Subcutaneous adipose tissue (tissue), 4 donors: ENCODE measurements at places on chromosomes 7 and 10. TPM values are rescaled to one million over a fixed set of nuclear protein-coding genes. Genes with fewer than 3 reads are reported as not detected.

The CTAGE8 gene
- 0.49 TPM for total RNA-seq

The MYH16 gene
- total RNA-seq = not detected

The ANKRD61 gene
- total RNA-seq = 1.3 TPM

The SMC3 gene
- total RNA-seq = 31.7 TPM

The MMRN2 gene
- 53.8 TPM for total RNA-seq

The LLCFC1 gene
- total RNA-seq = not detected

The AKR1C4 gene
- total RNA-seq = not detected

The OR2AE1 gene
- not detected for total RNA-seq

The HACD1 gene
- 39.6 TPM for total RNA-seq

The SNX10 gene
- 64.1 TPM for total RNA-seq

The ZNF33B gene
- 8.5 TPM for total RNA-seq

The FOXL3 gene
- total RNA-seq = not detected

The LRRN3 gene
- total RNA-seq = 2.6 TPM

The GSTO2 gene
- total RNA-seq = 0.82 TPM

The CPEB3 gene
- 5.5 TPM for total RNA-seq

The FFAR4 gene
- total RNA-seq = 1.8 TPM

The KCNH2 gene
- total RNA-seq = not detected

The TSPAN12 gene
- total RNA-seq = 11.1 TPM

The ZEB1 gene
- total RNA-seq = 110 TPM

The PAX4 gene
- total RNA-seq = not detected

The C10orf71 gene
- not detected for total RNA-seq

The ADRA2A gene
- 10.3 TPM for total RNA-seq

The VPS37D gene
- not detected for total RNA-seq

The CNPY1 gene
- not detected for total RNA-seq

The NOS3 gene
- total RNA-seq = 3.5 TPM

The SPDYE2 gene
- not detected for total RNA-seq

The PNLIPRP1 gene
- not detected for total RNA-seq

The GJD4 gene
- total RNA-seq = not detected

The PLEKHS1 gene
- not detected for total RNA-seq

The CHCHD3 gene
- total RNA-seq = 61.5 TPM

The OR6V1 gene
- total RNA-seq = not detected

The LRIT1 gene
- not detected for total RNA-seq

The TMEM120A gene
- total RNA-seq = 59.2 TPM

The KLF14 gene
- 0.33 TPM for total RNA-seq

The CYP2C8 gene
- not detected for total RNA-seq

The TBX20 gene
- not detected for total RNA-seq

The CALCR gene
- total RNA-seq = 1.1 TPM

The GPC2 gene
- total RNA-seq = 2.7 TPM

The MNX1 gene
- not detected for total RNA-seq

The ELMO1 gene
- total RNA-seq = 128 TPM

The KMT2E gene
- total RNA-seq = 96.9 TPM

The NDUFB8 gene
- 117 TPM for total RNA-seq

The ACTR3C gene
- total RNA-seq = 0.38 TPM

The KIF11 gene
- total RNA-seq = 2.2 TPM

The LBX1 gene
- total RNA-seq = not detected

The MINDY4 gene
- 8.5 TPM for total RNA-seq

The HBP1 gene
- 186 TPM for total RNA-seq

The GARIN1A gene
- total RNA-seq = 0.49 TPM

The NKX2-3 gene
- not detected for total RNA-seq

The GRM3 gene
- not detected for total RNA-seq

The IGFBP1 gene
- not detected for total RNA-seq

The MAGI2 gene
- total RNA-seq = 22.9 TPM

The TDRD1 gene
- not detected for total RNA-seq

The C10orf62 gene
- total RNA-seq = 0.94 TPM

The GLI3 gene
- 16.8 TPM for total RNA-seq
